ENCODE measurements at places on chromosomes 16 and 17.

DNA sequence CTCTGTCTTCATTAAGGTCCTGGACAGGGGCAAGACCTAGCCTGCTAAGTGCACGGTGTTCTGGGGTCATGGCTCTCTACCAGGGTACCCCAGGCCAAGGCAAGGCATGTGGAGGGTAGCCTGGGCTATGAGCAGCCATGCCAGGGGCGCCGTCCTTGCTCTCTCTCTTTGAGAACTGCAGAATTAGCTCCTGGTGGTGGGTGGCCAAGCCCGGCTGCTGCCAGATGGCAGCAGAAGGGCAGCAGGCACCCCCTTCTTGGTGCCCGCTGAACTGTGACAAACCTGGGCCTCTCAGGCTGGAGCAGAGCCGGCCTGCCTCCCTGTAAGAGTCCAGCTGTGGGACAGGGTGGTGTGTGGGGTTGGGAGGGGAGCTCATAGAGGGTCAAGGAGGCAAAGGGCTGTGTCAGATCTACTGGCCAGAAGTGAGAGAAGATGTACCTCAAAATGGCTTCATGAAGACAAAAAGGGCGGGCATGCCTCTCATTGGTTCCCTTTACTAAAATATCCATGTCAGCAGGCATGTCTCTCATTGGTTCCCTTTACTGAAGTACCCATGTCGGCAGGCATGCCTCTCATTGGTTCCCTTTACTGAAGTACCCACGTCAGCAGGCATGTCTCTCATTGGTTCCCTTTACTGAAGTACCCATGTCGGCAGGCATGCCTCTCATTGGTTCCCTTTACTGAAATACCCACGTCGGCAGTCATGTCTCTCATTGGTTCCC lies 81.7 kb upstream of the SDK2 start:
- DNase-seq = no peak

- no peak for DNase-seq
Observed at GRCh38 chr16:87996962-87997880, 46.0 kb downstream of the BANP start.

- DNase-seq = no peak
Observed at GRCh38 chr17:37488009-37488604, 1.6 kb upstream of the DUSP14 start.

DNA sequence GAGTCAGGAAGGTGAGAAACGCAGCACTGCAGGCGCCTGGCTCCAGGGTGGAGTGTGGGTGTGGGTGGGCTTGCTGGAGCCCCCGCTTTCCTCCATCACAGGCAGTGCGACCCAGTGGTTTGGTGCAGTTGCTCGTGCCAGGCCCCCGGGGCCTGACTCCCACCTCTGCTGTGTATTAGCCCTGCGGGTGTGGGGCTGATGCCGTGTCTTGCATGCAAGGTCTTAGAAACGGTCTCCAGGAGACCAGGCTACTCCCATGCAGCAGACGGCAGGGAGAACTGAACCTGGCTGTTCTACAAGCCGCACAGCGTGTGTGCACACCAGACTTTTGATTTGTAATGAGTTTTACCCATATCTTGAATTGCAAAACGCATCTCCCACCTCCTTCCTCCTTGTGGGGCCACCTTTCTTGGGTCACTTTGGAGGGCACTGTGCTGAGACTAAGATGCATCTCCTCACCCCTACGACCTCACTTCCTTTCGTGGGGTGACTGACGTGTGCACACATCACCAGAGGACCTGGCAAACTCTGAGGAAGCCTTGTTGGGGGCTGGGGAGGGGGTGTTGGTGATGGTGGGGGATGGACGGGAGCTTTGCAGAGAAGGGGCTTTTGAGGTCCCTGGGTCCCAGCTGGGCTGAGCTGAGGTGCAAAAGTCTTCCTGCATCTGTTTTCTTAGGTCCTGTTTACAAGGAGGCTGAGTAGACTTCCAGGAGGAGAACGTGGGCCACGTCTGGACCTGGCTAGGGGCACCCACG lies 101.8 kb upstream of the TNRC6C start:
- DNase-seq = no peak

- no peak for DNase-seq
Observed at GRCh38 chr16:56047307-56048234, 143.7 kb upstream of the GNAO1 start.

GRCh38 chr16:20920091-20920490 lies 19.5 kb downstream of the LYRM1 start:
- DNase-seq = no peak

DNA sequence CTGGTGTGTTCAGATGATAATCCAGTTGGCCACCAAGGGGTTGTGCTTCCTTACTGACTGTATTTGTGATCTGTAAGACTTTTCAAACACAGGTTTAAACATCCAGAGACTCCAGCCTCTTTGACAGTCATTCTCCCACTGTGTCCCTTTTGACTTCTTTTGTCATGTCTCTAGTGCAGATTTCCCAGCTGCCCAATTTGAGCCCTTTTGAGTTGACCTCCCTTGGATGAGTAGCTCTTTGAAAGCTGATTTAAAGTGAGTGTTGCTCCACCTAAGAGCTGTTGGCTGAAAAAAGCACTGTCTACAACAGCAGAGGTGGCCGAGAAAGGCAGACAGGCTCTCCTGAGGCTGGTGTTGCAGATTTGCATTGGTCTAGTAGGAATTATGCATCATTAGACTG lies 188.4 kb upstream of the TBX2 start:
- no peak for DNase-seq

- DNase-seq = no peak
Observed at GRCh38 chr17:82658796-82659452, 10.7 kb upstream of the WDR45B start.

GRCh38 chr16:76784530-76784929 lies 406.5 kb upstream of the MON1B start:
- no peak for DNase-seq

DNA sequence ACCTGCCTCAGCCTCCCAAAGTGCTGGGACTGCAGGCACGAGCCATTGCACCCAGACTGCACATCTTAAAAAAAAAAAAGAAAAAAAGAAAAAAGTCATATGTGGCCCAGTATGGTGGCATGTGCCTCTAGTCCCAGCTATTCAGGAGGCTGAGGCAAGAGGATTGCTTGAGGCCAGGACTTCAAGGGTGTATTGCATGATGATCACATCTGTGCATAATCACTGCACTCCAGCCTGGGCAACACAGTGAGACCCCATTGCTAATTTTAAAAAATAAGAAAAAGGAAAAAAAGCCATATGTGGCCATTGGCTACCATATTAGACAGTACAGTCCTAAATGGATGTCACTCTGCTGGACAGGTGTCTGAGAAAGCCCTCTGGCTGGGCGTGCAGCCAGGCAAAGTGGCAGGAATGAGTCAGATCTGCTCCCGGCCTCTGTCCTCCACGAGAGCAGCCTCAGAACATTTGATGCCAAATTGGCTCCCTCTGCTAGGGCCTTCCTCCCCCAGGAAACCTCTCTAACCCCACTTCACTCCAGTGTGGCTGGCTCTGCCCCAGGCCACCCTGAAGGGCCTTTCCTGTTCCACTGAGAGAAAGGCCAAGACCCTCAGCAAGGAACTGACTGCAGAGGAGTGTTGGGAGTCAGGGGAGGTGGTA lies 14.7 kb downstream of the CA7 start:
- no peak for DNase-seq

GRCh38 chr17:65455972-65456343 lies 105.5 kb downstream of the AXIN2 start:
- no peak for DNase-seq

DNA sequence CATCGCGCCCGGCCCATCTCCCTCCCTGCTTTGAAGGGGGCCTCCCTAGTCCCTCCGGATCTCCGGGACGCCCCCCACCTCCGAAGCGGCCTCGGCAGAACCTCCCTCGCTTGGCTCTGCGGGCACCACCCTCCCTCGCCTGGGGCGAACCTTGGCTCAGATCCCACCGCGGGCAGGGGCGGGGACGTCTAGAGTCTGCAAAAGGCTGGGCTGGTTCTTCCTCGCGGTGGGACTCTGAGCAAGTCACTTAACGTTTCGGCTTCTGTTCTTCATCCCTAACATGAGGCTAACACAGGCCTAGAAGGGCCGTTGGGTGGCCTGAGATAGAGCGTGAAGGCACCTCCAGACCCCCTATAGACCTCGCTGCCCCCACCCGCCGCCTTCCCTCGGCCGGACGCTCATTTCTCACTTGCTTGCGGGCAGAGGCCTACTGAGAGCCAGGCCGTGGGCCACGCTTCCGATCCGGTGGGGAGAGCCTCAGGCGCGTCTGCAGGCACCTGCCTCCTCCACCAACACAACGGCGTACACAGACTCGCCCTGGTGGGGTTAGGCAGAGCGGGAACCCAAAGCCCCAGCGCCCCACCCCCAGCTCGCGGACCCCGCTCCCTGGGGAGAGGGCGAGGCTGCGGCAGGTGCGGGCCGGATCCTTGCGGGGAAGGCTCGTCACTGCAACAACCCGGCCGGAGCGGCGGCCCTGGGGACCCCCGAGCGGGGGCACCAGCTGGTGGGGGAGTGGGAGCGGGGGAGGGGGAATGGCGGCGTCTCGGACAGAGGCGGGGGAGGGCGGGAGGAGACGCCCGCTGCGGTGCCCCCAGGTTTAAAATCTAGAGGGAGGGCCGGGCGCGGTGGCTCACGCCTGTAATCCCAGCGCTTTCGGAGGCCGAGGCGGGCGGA lies 5.4 kb downstream of the MYO1C start:
- DNase-seq = peak; percentile 61

- DNase-seq = no peak
Observed at GRCh38 chr16:12245921-12246720, 269.6 kb downstream of the SNX29 start.

DNA sequence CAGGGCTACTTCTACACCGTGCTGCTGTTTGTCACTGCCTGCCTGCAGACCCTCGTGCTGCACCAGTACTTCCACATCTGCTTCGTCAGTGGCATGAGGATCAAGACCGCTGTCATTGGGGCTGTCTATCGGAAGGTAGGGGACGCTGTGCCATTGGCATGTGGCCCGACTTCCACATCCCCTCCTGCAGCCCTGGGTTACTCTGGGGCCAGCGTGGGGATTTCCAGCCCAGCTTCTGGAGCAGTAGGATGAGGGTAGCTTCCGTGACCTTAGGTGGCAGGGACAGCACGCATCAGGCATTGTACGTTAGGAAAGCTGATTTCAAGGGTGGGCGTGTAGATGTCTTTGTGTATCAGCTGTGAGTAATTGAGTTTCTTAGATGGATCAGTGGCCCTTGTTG lies 96.5 kb downstream of the ABCC1 start:
- DNase-seq = no peak

DNA sequence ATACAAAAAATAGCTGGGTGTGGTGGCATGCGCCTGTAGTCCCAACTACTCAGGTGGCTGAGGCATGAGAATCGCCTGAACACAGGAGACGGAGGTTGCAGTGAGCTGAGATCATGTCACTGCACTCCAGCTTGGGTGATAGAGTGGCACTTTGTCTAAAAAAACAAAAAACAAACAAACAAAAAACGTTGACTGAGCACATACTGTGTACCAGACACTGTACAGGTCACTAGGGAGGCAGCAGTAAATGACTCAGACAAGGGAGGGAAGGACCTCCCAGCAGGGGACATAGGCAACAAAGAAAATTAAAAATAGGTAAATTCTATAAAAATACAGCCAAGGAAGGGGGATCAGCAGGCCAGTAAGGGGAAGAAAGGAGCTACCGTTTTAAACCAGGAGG lies 64.3 kb downstream of the SOCS1 start:
- DNase-seq = no peak

GRCh38 chr16:4402439-4403132 lies 13.8 kb downstream of the CORO7 start:
- DNase-seq = peak; percentile 79

DNA sequence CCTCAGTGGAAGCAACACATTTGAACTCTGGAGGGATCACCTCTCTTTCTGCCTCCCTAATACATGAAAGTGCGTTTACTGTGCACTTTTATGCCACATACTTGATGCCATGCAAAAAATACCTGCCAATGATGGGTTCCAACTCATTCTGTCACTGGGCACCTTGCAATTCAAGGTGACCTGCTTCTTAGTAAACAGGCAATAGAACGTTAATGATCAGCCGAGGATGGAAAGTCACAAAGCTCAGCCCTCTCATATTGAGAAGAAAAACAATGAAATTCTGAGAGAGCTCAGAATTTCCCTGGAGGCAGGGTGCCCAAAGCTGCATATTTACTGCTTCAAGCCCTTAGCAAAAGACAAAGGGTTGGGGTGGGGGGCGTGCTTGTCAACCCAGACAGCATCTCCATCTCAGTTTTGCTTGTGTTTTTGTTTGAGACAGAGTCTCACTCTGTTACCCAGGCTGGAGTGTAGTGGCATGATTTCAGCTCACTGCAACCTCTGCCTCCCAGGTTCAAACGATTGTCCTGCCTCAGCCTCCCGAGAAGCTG lies 23.2 kb downstream of the LITAF start:
- DNase-seq = no peak

DNA sequence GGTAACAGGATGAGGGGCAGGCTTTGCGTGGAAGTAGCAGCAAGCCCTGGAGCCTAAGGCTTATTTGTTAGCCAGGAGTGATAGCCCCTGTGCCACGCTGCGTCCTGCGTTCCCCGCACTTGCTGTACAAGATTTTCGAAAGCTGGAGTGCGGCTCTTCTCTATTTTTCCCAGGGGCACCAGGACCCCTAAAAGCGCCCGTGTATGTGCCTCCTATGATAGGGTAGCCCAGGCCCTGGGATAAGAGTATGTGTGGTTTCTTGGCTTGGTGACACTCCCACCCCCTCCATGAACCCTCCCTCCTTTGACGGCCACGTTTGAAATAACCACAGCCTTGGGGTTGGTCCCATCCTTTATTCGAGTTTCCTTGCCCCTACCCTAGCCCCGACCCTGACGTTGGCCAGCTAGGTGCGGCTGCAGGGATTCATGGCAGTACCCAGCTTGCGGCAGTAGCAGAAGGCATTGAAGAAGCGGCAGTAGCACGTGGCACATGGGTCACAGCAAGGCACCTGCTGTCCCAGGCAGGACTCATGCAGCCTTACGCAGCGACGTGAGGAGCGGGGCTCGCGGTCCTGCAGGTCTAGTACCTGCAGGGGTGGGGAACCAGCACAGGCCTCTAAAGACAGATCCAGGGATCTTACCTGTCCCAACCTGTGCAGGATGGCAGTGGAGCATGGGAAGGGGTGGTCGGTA lies 968 bp downstream of the AGRP start:
- no peak for DNase-seq

DNA sequence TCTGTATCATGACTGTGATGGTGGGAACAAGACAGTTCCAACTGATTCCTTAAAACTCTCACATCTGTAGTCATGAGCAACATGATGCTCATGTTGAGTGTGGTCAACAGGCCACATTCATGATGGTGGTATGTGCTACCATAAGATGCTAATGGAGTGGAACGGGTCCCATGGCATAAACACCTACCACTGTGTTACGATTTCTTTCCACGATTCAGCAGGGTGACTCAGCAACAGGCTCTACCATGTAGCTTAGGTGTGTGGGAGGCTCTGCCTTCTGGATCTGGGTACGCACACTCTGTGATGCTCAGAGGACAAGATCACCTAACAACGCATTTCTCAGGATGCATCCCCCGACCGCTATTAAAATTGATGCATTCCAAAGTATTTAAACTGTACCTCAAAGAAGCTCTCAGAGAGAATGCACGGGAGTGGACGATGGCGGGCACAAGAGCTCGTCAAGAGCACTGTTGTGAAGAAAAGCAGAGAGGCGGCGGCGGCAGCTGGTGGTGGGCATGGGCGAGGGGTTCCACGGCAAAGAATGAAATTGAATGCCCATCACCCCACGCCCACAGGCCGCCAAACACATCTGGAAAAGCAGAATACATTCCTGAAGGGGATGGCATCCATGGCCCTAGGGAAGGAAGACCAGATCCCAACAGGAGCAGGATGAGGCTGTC lies 133.3 kb downstream of the ZNF778 start:
- no peak for DNase-seq

- no peak for DNase-seq
Observed at GRCh38 chr16:379183-379960, 2.4 kb downstream of the PGAP6 start.
